GM12878 (cell line): ENCODE measurements at places on chromosomes 16 and 17. TPM values are rescaled to one million over a fixed set of nuclear protein-coding genes. Genes with fewer than 3 reads are reported as not detected.
A peak's percentile ranks its signal among the peaks of the same experiment; 100 is the strongest.

Gene TLCD2
- total RNA-seq = 0.08 and 0.15 TPM in 2 replicates

- DNase-seq = no peak
- no peaks in the 10 kb centered on the region for H3K27me3 ChIP-seq
Observed at GRCh38 chr17:40453881-40454612, 10.8 kb downstream of the IGFBP4 start.

Gene IL17C
- total RNA-seq = not detected in 2 replicates

- peaks cover 26% of the 10 kb centered on the region for H3K36me3 ChIP-seq
- no peaks in the 10 kb centered on the region for H3K4me1 ChIP-seq
- no peaks in the 10 kb centered on the region for H3K27me3 ChIP-seq
- no peak for DNase-seq
- no peak overlapping the region for H3K27ac ChIP-seq
Observed at GRCh38 chr17:28347261-28347891, 10.0 kb downstream of the POLDIP2 start.

DNA sequence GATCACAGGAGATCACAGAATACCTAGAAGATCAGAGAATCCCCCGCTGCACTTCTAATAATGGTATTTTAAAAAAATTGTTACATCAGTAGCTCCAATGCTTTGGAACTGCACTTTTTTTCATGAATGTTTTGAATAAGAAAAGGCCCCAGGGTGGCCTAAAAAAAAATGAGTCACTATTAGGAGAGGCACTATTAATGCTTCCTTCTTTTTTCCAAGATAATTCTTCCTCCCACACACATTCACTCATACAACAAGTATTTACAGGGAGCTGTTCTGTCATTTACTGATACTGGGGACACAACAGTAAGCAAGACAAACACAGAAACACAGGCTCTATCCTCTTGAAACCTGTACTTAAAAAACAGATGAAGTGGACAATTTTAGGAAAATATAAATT is 675 bp upstream of the PDZD9 start:
- H3K27ac ChIP-seq = no peak overlapping the region
- no peak overlapping the region for H3K4me3 ChIP-seq
- DNase-seq = no peak
- H3K36me3 ChIP-seq = no peaks in the 10 kb centered on the region
- no peaks in the 10 kb centered on the region for H3K4me1 ChIP-seq
- H3K27me3 ChIP-seq = no peaks in the 10 kb centered on the region

DNA sequence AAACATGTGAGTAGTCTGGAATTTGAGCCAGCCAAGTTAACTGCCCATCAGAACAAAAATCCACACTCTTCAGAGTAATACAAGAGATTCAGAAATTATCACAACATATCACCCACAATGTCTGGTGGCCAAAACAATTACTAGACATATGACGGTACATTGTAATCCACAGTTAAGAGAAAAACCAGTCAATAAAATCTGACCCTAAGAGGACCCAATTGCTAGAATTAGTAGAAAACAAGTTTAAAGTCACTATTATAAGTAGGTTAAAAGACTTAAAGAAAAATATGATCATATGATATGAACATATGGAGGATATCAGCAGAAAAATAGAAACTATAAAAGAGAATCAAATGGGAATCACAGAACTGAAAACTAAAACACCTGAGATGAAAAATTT is 15.8 kb downstream of the CMTR2 start:
- DNase-seq = no peak
- no peaks in the 10 kb centered on the region for H3K36me3 ChIP-seq
- H3K4me3 ChIP-seq = no peak overlapping the region
- H3K27ac ChIP-seq = no peak overlapping the region

DNA sequence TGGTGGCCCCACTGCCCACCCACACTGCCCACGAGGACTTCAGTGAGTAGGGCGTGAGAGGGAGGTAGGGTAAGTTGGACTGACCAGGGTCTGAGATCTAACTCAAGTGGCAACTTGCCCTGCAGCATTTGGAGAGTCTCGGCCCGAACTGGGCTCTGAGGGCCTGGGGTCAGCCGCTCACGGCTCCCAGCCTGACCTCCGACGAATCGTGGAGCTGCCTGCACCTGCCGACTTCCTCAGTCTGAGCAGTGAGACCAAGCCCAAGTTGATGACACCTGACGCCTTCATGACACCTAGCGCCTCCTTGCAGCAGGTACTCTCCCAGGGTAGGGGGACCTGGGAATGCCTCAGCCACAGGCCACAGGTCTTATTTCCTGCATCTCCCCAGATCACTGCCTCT is 5.2 kb upstream of the NRN1L start:
- H3K36me3 ChIP-seq = peaks cover 22% of the 10 kb centered on the region; the same call in 1 of the 2 replicates
- peaks cover 3% of the 10 kb centered on the region; the same call in 1 of the 2 replicates for H3K4me1 ChIP-seq
- H3K27me3 ChIP-seq = no peaks in the 10 kb centered on the region
- DNase-seq = no peak
- no peak overlapping the region for H3K27ac ChIP-seq

- DNase-seq = no peak
- H3K36me3 ChIP-seq = no peaks in the 10 kb centered on the region; the same call in 1 of the 2 replicates
- no peak overlapping the region for H3K4me3 ChIP-seq
Observed at GRCh38 chr17:10210151-10210574, 11.8 kb upstream of the GAS7 start.

Gene TBC1D3C
- not detected in 2 replicates for total RNA-seq

- H3K4me3 ChIP-seq = no peak overlapping the region
- H3K27me3 ChIP-seq = no peaks in the 10 kb centered on the region
- no peak for DNase-seq
Observed at GRCh38 chr16:65318590-65319257, 196.9 kb upstream of the CDH11 start.

Gene CBX8
- 6.3 and 6.7 TPM in 2 replicates for total RNA-seq

Gene GLTPD2
- total RNA-seq = not detected in 2 replicates

GRCh38 chr17:4006745-4007211 is 42.5 kb upstream of the ATP2A3 start:
- no peak for DNase-seq
- no peak overlapping the region for H3K4me3 ChIP-seq
- no peaks in the 10 kb centered on the region for H3K27me3 ChIP-seq
- H3K27ac ChIP-seq = no peak overlapping the region
- H3K36me3 ChIP-seq = peaks cover 11% of the 10 kb centered on the region
- no peaks in the 10 kb centered on the region for H3K4me1 ChIP-seq

Gene IRF8
- 181 and 191 TPM in 2 replicates for total RNA-seq

DNA sequence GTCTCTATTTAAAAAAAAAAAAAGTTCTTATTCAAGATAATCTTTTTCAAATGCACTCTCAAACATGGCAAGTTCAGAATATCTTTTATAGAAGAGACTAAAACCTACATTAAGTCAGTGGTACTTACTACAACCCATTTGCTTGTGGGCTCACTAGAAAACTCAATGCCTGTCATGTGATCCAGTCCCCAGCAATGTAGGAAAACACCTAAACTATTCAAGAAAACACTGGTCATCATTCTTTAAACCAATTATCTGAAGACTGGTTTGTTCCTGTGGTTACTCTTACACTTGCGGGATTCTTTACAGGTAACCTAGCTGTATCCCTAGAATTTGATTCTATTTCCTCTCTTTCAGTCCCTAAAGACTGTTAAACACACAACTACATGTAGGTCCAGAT is 19.6 kb downstream of the MED13 start:
- no peaks in the 10 kb centered on the region for H3K27me3 ChIP-seq
- peaks cover 31% of the 10 kb centered on the region for H3K36me3 ChIP-seq
- no peaks in the 10 kb centered on the region for H3K4me1 ChIP-seq
- H3K4me3 ChIP-seq = no peak overlapping the region
- H3K27ac ChIP-seq = no peak overlapping the region

- DNase-seq = no peak
- H3K36me3 ChIP-seq = no peaks in the 10 kb centered on the region
- H3K27me3 ChIP-seq = peaks cover 12% of the 10 kb centered on the region
- H3K4me3 ChIP-seq = no peak overlapping the region
Observed at GRCh38 chr16:66695471-66695934, 1.0 kb downstream of the CMTM4 start.

Gene DHRS13
- 27.6 and 31.3 TPM in 2 replicates for total RNA-seq

DNA sequence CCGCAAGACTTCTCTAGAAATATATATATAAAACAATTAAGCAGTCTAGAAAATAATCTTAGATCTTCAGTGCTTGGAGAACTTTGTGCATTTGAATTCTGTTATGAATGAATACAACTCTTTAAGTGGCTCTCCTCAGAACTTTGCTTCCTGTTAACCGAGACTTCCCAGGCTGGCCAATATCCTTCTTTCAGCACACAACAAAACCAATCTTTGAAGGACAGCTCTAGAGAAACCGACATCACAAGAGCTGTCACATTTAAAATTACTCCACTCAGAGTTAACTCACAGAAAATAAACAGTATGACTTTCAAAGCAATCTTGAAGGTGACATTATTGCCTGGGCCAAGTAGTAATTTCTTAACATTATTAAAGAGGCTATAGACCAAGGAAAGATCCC is 49.7 kb upstream of the ITGA2B start:
- H3K27me3 ChIP-seq = no peaks in the 10 kb centered on the region
- H3K4me3 ChIP-seq = no peak overlapping the region
- H3K4me1 ChIP-seq = peaks cover 4% of the 10 kb centered on the region; the same call in 1 of the 2 replicates
- no peak overlapping the region; the same call in 1 of the 2 replicates for H3K27ac ChIP-seq
- peaks cover 2% of the 10 kb centered on the region; the same call in 1 of the 2 replicates for H3K36me3 ChIP-seq
- DNase-seq = no peak

DNA sequence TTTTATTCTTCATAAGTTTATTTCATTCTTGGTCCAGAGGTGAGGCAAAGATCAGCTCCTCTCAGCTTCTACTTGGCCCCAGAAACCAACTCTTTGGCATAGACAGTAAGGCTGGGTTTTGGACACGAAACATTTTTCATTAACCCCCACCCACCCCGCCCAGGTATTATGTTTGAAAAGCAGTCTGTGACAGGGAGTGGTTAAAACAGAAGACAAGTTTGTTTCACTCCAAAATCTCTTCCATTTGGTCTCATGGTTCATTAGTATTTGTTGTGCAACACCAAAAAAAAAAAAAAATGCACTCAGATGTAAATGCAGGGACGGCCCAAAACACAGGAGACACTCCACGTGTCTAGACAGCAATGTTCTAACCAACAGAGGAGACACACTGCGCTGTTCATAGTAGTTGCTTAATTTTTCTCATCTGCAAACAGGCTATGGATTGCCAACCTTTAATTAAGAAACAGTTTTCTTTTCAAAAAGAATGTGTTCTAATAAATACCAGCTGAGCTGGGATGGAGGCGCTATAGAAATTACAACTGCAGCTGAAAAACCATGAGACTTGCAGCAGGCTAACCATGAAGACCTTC is 39.8 kb upstream of the MMP2 start:
- DNase-seq = no peak
- H3K4me3 ChIP-seq = no peak overlapping the region
- H3K27ac ChIP-seq = no peak overlapping the region
- H3K36me3 ChIP-seq = no peaks in the 10 kb centered on the region

DNA sequence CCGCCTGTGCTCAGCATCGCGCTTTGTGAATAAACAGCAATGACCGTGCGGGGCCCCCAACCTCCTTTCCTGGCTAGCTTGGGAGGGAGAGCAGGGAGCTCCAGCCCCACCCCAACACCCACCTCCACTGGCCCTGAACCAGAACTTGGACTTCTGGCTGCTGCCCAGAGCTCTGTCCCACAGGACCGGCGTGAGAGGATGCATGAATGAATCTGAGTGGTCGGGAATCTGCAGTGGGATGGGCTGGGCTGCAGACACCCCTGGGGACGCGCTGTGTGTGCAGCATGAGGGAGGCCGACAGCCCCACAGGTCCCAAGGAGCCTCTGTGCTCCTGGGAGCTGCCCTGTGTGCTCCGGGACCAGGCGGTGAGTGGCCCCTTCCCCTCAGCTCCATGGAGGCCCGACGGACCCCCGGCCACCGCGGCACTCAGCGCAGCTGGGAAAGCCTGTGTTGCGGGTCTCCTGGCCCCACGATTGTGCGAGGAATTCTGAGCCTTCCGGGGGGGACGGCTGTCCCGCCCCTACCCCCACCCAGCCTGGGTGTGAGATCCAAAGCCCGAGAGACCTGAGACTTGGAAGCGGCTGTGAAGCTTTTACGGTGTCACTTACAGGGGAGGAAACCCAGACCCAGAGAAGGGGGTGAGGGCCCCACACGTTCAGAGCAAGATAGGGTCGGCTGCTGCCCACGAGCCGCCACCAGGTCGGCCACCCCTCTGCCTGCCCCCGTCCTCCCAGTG is 5.4 kb downstream of the PIEZO1 start:
- peaks cover 28% of the 10 kb centered on the region for H3K4me1 ChIP-seq
- no peak overlapping the region for H3K4me3 ChIP-seq
- no peaks in the 10 kb centered on the region for H3K27me3 ChIP-seq
- H3K36me3 ChIP-seq = peaks cover 3% of the 10 kb centered on the region
- no peak for DNase-seq

DNA sequence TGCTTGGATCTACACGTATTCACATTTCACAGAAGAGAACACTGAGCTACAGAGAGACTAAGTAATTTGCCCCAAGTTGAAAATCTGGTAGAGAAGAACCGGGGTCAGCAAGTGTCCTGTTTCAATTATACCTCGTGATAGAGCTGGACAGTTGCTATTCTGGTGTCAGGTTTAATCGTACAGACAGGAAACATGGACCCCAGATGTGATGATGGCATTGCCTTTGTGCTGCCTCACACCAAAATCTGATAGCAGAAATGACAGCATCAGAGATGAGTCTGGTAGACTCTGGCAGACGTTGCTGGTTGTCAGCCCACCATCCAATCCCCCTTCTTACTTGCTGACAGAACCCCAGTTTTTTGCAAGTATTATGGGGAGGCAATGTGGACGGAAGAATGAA is 112.1 kb upstream of the FOXF1 start:
- no peak overlapping the region for H3K4me3 ChIP-seq
- no peak for DNase-seq
- no peaks in the 10 kb centered on the region for H3K36me3 ChIP-seq
- no peaks in the 10 kb centered on the region; the same call in 1 of the 2 replicates for H3K27me3 ChIP-seq
- H3K27ac ChIP-seq = no peak overlapping the region

DNA sequence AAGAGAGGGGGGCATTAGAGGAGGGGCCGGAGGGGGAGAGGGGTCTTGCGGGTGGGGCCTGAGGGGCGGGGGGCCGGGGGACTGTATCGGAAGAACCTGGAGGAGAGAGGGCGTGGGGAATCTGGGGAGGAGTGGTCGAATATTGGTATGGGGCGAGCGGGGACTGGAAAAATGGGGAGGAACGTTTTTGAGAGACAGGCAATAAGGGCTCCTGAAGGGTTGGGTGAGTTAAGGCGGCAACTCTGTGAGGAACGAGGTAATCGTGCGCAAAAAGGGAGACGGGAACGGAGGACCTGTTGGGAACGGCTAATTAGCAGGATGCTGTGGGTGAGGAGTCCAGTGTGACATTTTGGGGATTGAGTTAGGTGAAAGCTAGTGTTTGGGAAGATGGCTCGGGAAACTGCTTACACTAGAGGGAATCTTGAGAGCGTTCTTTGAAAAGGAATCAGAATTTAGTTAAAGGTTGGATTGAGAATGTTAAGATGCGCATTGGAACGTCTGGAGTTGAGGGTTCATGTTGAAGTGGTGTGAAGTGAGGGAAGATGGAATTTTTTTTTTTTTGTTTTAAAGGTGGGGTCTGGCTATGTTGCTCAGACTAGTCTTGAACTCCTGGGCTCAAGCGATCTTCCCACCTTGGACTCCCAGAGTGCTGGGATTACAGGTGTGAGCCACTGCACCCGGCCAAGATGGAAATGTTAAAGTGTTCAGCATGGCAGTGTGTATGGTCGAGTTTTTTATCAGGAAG is 662 bp downstream of the WIPF2 start:
- H3K27me3 ChIP-seq = no peaks in the 10 kb centered on the region
- peak overlapping the region; percentile 73; the same call in 1 of the 2 replicates for H3K27ac ChIP-seq
- H3K36me3 ChIP-seq = no peaks in the 10 kb centered on the region
- H3K4me3 ChIP-seq = peak overlapping the region; percentile 99
- H3K4me1 ChIP-seq = peaks cover 4% of the 10 kb centered on the region; the same call in 1 of the 2 replicates
- DNase-seq = no peak
